ENCODE measurements at places on chromosomes 6 and 20.

DNA sequence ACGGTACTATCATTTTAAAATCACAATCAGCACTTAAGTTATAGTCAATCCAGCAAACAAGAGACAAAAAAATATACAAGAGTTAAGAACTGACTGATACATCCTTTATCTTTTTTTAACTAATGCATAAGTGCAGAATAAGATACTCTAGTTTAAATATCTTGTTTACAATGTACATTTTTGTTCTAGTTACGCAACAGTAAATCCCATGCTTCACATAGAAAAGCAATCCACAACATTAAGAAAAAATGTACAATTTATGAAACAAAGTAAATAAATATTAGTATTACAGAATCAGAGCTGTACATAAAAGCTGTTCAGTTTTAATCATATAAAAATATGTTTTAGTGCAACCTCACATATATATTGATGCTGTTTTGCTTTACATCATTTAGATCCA, 192.6 kb downstream of the HIVEP2 start:
- no peak for DNase-seq

DNA sequence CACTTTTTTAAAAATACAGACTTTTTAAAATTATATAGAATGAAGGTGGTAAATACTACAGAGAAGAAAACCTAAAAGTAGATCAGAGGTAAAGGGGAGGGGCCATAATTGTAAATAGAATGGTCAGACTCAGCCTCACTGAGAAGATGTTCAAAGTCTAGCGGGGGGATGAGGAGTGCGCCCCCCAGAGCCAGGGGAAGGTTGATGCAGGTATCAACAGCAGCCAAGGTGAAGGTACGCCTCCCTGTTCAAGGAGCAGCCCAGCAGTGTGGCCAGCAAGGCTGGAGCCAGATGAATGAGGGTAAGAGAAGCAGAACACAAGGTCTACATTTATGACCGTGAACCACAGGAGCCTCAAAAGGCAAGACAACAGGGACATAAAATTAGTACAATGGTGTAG, 204.1 kb downstream of the PTPRT start:
- DNase-seq, result no peak

DNA sequence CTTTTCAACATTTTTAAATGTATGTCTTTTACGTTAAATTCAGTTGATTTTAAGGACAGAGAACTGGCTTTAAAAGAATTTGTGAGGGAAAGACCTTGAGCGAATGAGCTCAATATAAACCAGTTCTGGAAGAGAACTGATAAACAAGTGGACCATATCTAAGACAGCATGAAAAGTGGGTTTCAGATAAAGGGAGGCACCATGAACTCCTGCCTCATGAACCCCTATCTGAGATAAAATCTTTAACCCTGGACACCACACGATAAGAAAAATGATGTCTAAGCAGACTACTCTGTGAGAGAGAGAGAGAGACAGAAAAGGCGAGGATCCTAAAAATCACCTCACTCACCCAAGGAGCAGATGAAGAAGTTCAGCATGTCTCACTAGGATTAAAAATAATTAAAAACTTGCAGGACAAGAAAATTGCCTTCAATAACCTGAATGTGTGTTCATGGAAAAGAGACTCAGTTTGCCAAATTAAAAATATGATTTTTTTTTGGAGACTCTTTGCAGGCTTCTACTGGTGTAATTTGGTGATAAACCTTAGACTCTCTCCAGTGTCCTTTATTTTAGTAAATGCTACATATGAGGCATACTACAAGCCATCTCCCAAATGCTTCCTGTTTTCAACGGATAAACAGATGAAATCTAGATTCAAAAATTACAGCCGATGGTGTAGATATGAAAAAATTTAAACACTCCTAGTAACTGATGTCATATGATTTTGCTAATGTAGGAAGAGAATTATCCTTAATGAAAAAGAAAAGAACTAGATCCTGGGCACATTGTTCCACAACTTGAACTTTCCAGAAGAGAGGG, 299.5 kb downstream of the ADGB start:
- no peak for DNase-seq

DNA sequence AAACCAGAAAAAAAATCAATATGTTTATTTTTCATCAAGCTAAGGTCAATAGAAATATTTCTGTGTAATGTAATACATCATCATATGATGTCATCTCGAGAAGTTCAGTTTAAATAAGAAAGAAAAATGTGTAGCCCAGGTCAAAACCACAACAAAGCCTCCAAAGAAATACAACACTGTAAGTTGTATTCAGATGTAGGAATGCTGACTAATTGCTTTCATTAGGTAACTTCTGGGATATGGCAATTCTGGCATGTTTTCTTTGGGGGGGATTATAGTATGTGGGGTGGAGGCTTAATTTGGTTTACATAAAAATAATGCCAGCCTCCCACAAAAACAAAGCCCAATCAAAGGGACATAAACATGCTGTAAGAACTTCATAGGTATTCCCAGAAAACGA, 881.8 kb upstream of the CITED2 start:
- DNase-seq, result no peak

GRCh38 chr6:55388211-55388610, 60.9 kb downstream of the GFRAL start:
- DNase-seq, result no peak

GRCh38 chr6:153538491-153538890, 407.4 kb upstream of the RGS17 start:
- no peak for DNase-seq

GRCh38 chr6:52595000-52595795, 18.3 kb upstream of the TRAM2 start:
- DNase-seq, result no peak

- DNase-seq, result no peak
These were observed 407.8 kb downstream of the CBLN4 start for GRCh38 chr20:55597526-55597925.

DNA sequence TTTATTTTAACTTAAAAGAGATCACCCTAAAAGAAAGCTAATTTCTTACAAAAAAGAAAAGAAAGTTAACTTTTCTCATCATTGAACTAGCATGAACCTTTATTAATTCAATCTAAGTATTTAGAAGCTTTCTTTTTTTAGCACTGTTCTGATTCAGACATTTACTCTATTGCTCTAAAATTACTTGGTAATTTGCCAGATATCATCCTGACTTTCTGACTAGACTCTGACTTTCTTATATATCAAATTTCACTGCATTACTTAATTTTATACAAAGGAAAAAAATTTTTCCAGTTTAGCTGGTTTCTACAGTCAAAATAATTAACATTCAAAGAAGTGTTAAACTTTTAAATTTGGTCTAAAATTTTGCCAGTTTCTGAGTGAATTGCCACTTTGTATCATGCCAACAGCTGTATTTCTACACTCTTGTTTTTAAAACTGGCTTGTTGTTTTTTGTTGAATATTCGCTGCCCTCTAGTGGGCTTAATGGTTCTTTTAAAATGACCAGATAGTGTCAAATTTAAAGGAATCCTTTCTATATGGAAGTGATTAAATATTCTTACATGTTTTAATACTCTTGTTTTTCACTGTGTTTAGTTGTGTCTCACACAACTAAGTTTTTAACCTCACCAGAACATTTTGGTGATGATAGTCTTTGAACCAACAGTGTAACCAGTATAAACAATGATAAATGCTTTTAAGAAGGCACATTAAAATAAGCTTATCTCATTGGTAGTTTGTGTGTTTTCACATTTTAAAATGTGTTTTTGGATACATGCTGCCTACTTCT, 102.0 kb downstream of the POPDC3 start:
- DNase-seq, result peak; percentile 10

GRCh38 chr20:32777177-32777956, 15.2 kb downstream of the DNMT3B start:
- DNase-seq, result no peak

DNA sequence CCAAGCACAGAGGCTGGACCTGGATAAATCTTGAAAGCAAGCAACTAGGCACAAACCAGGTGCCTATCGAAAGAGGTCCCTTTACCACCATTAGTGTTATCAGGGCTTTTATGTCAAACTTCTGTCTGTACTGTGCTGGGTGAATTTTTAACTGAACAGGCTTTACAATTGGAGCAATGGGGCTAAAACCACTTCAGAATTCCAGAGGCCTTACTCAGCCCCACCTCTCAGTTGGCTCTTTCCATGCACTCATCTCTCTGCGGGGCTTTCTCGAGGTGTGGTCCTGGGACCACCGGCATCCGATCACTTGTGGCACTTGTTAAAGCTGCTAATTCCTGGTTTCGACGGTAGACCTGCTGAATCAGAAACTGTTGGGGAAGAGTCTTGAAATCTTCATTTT, 232.5 kb downstream of the SOX4 start:
- no peak for DNase-seq

GRCh38 chr6:1809291-1809988, 199.7 kb downstream of the FOXC1 start:
- no peak for DNase-seq

DNA sequence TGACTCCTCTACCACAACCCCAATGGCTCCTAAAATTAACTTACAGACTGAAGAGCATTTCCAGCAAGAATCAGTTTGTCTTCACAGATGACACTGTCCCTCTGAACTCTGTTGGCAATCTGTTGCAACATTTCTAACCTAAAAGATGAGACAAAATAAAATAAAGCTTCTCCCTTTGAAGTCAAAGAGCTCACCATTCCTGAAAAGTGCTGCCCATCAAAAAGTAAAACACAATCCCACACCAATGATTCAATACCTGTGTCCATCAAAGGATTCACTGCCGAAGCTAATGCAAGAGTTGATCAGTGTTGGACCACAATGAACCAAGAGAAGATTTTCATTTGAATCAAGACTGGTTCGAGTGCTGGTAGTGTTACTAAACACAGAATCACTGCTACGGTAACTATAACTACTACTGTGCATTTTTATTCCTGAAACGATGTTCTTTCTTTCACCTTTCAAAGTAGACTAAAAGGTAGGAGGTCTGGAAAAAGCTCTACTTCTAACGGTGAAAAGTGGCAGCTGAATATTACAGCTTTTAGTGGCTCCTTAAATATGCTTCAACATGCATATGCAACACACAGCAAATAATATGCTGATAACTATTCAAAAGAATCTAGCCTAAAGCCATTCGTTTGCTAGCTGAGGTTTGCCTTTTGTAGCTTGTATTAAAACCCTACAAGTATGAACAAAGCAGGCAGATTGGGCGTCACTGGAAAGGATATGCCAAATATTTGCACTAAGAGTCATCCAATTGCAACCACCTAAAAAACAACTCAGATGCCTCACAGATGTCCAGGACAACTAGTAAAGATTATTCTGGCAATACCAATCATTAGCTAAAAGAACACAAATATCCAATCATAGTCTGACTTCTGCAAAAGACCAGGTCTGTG, at the start of gene DST:
DST (minus strand) TSS at position 524 of the 896 bp plus-strand sequence.
- no peak for DNase-seq

- no peak for DNase-seq
These were observed 545 bp downstream of the KHDC3L start for GRCh38 chr6:73362869-73363536.

GRCh38 chr6:161622779-161623178, 348.9 kb upstream of the AGPAT4 start:
- DNase-seq, result no peak

DNA sequence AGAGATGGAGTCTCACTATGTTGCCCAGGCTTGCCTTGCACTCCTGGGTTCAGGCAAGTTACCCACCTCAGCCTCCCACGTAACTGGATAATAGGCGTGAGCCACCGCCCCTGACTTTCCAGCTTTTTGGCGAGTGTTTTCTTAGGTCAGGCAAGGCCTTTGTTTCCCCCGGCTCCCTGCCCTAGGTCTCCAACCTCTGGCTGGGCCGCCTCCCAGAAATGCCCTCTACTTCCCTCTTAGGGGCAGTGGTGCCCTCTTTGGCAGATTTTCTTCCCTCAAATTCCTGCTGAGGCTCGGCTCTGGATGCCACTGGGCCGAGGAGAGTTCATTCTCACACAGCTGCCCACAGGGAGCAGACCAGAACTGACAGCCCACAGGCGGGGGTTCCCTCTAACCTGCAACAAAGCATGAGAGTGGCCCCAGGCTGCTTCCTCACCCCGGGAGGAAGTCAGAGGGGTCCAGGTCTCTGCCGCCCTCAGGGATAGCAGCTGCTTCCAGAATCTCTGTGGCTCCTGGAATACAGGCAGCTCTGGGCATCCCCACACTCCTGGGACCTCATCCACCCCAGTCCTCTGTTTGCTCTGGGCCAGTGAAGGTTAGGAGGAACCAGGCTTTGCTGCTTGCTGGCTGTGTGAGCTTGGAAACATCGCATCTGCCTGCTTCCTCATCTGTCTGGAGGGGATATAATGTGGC, 56.5 kb downstream of the TCP11 start:
- no peak for DNase-seq

DNA sequence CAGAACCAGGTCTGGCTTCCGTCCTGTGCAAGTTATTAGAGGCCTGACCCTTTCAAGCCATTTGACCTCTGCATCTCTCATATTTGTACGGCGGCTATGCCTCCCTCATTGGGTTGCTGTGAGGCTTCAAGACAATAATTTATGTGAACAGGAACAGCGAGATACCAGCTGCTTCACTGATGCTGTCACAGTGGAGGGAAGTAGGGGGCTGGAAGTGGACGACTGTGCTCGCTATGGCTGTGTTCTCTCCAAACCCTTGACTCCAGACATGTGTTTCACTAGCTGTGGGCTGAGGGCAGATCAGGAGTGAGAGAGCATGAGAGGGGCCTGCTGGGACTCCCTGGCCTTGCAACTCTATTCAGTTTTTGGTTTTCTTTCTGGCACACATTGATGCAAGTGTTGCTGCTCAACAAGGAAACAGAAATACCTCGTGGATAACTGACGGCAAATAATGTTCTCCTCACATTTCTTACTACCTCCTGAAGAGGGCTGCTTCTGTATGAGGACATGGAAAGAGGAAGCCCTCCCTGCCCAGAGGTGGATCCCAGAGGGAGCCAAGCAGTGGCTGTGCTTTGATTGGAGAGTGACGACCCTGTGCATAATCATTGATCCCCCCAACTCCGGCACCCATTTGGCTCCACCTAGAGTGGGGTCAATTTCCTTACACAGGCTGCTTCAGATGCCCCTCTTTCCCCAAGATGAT, 34.7 kb upstream of the SCP2D1 start:
- DNase-seq, result no peak

DNA sequence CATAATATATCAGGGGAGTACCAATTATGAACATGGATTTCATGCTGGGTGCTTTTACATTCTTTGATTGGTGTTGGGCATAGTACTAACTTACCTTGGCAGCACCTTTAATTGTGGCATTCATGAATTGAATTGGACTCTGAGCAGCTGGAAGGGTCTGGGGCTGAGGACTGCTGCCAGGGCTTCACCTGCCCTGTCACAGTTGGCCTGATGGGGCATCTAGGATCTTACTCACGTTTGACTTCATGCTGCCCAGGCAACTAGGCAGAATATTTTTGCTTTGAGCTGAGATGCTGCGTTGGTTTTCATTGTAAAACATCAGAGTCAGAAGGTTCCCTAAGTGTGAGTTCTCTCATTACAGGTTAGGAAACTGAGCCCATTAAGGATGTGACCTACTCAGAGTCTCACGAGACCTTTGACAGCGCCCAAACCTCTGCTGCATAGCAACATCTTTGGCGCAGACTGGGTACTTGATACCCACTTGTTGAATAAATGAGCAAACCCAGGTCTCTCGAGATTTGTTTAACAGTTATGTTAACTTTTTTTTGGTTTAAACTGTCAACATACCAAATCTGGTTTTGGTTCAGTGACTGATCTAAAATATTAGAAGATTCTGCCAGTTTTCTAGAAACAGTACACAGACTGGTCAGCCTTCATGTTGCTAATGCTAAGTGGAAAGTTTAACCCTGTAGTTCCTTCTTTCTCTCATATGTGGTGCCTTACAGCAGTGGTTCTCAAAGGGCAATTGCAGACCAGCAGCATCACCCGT, 104.9 kb downstream of the TCP11 start:
- DNase-seq, result no peak

- no peak for DNase-seq
These were observed 24.2 kb upstream of the SNX9 start for GRCh38 chr6:157798851-157799250.

- DNase-seq, result peak; percentile 51
These were observed 424 bp upstream of the KIF13A start for GRCh38 chr6:17987697-17988421.

- DNase-seq, result no peak
These were observed 126.8 kb upstream of the HMGCLL1 start for GRCh38 chr6:55705451-55706440.

Data from left renal pelvis (tissue), 4 donors.